ENCODE measurements at places on chromosomes 11 and 22.

- DNase-seq: peak; percentile 84
These were observed 1.3 kb downstream of the WEE1 start for GRCh38 chr11:9574622-9575259.

DNA sequence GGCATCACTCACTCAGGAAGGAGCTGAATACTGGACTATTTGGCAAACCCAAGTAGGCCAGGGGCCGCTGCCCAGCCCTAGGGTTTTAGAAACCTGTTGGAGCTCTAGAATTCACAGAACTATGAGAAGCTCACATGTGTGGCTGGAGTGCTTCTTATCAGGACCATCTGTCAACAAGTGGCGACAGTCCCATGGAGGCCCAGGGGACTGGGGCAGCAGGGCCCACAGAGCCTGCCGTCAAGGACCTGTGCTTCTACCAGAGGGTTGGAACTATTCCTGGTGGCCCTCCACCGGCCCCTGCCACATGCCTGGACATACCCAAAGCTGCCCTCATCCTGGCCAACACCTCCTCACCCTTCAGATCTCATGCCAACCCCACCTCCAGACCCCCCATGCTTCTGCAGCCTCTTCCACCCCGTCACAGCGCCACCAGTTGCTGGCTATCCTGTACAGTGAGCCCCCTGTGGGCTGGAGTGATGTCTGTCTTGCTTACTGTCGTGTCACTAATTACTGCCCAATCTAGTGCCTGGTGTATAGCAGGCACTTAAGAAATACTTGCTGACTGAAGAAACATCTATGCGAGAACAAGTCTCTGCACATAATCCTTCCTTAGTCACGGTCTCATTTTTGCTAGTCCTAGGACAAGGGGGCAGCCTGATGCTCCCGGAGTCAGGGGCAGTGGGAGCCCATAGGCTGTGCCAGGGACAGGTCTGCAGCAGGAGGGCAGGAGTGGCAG lies 27.2 kb upstream of the RASL10A start:
- no peak for DNase-seq

DNA sequence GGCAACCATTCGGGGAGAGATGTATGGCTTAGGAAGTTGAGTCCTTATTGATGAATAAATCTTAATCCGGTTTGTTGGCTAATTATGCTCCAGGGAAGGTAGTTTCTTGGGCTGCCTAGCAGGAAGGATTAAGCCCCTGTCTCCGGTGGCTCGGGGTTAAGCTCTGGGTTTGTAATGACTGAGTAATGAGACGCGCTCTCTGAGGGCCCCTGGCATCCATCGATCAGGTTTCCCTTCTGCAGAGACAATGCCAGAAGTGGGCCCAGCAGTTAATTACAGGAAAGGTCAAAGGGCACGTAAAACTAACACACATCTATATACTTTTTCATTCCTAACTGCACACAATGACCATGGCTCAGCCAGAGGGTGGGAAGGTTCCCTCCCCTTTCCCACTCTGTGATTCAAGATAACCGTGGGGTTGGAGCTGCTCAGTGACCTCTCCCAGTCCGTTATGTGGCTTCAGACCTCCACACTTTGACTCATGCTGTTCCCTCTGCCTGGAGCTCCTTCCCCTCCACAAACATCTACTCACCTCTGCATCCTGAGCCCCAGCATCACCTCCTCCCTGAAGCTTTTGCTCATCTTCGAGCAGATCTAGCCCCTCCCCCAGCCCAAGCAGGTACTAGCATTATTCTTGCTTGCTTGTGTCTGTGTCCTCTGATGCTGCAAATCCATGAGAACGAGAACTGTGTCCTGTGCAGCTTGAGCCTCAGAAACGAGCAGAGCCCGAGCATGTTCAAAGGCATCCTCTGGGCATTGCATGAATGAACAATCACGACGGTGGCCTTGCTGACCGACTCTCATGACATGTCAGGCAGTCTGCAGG lies 16.6 kb downstream of the SCUBE1 start:
- DNase-seq: no peak

GRCh38 chr11:119365071-119365591 lies 16.4 kb downstream of the USP2 start:
- no peak for DNase-seq

DNA sequence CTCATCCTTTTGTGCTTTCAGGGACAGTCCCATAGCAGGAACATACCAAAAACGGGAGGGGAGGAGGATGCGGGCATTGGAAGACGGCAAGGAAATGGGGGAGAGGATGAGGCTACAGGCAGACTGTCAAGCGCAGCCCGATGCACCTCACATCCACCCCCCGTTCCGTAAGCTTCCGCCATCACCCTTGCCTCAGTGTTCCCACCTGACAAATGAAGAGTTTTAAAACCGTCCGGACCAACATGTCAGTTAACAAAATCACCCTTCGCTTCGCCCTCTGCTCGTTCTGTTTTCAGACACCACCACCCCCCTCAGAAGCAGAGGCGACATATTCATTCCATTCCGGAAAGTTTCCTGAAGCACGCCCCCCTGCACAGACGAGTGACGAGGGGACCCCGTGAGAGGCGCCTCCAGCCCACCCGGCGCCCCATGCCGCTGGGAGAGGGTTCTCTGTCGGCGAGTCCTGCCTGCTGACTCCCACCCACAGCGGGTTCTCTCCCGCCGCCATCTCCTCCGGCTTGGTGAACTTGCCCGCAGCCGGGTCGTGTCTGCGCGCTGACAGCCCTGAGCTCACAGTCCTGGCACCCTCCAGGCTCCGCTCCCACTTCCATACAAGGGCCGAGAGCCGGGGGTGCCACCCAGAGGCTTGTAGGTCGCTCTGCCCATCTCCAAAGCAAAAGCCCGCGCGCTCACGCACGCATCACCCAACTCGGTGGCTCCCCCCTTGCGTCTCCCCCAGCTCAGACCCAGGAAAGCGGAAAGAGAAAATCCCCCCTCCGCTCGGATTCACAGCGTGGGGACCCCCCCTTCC lies 1.5 kb downstream of the IGSF9B start:
- DNase-seq: no peak

Data from posterior vena cava (tissue), 2 donors.